ENCODE measurements at places on chromosomes 5 and 9.

GRCh38 chr9:125544988-125545651 is 161.9 kb downstream of the MAPKAP1 start:
- DNase-seq = no peak

GRCh38 chr9:121386442-121387175 is 16.6 kb upstream of the STOM start:
- no peak for DNase-seq

DNA sequence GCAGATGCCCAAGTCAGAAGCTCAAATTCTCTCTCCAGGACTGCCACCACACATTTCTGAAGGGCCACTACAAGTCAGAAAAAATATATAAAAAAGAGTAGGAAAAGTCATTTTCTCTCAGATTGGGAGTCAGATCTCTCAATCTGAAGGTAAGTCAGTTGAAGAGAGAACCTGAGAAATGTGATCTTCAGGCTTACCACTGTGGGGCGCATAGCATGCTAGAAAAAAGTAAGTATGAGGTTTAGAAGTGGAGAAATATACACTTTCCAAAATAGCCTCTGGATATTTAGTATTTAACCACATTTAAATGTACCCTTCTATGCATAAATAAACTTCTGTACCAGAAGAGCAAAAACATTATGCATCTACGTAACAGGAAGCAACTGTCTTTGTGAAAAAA is 800.7 kb upstream of the CTNND2 start:
- no peak for DNase-seq

DNA sequence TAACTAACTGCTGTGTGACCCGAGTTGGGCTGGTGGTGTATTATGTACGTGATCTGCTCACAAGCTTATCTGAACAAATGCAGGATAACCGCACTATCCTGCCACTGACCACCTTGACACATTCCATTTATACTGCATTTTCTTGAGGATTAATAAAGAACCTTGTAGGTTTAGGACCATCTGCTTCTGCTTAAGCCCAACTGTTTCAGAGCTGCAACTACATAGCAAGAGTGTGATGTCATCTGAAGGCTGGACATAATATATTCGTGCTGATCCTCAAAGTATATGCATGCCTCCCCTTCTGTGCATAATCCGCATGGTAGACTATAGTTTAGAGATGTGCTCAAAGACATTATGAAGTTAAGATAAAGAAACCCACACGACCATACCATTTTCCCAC is 435.9 kb downstream of the BNC2 start:
- DNase-seq = no peak

DNA sequence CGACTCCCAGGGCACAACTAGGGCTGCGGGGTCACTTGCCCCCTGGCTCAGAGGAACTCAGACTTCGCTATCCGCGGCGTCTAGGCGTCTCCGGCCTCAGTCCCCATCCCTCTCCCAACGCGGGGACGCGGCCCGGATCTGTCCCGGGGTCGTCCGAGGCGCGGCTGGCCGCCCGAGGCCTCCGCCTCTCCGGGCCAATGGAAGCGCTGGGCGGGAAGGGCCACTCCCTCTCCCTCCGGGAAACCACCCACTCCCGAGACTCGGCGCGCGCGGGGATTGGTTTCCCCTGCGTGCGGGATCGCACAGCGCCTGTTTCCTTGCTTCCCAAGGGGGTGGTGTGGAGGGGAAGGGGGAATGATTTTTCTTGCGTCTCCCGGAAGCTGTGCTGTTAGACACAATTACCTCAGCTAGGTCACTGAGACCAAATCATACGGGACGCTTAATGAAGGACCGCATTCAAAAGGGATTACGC is 38.3 kb downstream of the NR2F1 start:
- no peak for DNase-seq

DNA sequence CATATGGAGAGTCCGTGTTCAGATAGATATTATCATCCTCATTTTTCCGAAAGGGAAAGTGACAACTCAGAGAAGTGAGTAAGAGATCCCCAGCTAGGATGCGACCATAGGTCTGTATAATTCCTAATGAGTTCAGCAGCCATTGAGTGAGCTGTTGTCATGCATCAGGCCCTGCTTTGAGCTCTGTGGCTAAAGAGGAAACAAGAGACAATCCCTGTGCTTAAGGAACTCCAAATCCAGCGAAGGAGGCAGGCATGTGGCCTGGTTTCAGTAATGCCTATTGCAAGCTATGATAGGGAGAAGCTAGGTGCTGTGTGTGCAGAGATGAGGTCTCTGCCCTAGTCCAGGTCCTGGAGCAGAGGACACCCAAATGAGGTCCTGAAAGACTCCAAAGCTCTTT is 192.8 kb downstream of the ACTL7B start:
- DNase-seq = no peak

DNA sequence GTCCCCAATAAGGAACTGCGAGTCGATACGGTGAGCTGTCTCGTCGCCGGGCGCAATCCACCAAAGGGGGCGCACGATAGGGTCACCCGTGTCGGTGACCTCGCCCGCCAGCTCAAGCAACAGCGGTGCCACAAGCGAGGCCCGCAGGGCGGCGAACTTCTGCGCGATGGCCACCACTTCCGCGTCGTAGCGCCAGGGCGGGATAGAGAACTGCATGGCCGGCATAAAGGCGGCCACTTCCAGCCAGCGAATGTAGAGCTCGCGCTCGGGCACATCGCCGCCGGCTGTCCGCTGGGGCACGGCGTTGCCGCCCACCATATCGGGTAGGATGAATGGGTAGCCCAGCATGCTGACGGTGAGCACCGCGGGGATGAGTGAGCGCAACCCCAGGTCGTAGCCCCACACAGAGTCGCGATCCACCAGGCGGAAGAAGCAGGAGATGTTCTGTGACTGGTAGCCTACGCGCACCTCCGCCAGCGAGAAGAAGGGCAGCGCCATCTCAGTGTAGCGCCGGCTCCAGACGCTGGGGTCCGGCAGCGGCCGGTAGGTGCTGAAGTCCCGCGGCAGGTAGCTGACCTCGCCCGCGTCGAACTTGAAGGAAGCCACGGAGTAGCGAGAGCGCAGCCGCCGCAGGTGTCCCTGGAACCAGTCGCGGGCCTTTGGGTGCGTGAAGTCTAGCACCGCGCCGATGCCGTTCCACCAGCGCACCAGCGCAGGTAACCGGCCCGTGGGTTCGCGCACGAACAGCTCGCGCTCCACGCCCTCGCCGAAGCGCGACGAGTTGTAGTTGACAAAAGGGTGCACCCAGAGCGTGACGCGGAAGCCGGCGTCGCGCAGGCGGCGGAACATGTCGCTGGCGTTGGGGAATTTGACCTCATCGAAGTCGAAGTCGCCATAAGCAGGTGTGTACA is 5.5 kb downstream of the MYORG start:
- DNase-seq = no peak

DNA sequence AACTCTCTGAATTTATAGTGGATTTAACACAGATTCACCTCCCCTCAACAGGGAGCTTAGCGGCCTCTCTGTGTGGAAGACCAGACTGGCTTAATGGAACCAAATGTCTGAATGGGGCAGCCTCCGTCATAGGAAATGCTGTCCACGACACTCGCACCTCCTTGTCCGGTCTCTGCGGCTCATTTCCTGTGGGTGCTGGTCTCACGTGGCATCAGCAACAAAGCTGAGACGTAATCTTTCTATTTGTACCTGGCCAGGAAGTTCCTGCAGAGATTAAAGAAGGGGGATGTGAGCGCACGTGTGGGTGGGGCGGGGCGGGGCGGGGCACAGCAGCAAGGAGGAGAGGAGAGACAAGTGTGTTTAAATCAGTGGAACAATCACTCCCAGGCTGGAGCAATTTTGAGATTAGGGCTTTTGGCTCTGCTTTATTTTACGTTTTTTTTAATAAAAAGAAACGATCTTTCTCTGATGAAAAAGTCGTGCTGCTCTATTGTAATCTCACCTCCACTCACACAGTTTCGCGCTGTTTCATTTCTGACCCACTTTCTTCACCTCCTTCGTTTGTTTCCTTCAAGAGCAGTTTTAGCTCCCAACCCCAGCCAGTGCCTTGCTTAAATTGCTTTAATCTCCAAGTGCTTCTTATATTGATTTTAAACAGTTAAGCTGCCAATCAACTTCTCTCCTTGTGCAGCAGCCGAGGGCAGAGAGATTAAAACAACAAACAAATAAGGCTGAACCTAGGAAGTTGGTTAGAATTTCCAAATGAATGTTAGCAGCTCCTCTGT is 132.2 kb upstream of the ASTN2 start:
- DNase-seq = no peak

DNA sequence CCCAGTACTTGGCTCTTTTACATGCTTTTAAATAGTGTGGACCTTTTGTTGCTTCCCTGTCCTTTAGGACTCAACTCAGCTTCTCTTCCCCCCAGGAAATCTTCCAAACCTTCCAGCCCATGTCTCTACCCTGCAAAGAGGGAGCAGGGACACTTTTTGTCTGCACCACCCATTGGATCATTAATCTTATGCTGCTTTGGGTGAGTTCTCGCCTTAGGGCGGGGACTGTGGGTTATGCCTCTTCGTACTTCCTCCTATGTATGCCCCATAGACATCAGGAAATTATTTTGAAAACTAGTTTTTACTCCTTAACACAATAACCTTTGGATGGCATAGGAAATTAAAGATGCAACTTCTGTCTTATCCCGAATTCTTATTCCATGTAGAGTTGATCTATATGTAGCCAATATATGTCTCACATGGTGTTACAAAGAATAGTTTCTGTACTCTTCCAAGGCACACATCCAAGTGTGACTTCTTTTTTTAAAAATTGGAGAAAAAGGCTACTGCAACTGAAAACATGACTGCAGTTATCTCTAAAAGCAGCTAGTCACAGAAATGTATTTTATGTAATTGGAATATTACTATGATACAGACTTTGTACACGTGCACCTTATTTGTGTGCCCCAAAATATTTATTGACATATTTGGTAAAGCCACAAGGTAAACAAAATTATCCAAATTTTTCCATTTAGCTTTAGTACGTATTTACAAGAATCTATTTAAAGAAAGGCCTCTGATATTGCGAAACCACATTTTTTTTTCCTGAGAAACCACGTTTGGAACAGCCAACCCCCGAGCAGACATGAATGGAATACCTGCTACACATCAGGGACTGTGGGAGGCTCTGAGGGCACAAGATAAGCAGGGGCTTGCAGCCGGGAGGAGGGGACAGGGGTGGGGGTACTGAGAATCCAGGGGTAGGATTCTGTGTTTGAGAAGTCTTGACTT is 133.6 kb downstream of the WDR41 start:
- DNase-seq = no peak

GRCh38 chr9:135326141-135326540 is 153.4 kb upstream of the PPP1R26 start:
- DNase-seq = no peak

GRCh38 chr5:146671561-146672295 is 155.7 kb upstream of the GPR151 start:
- no peak for DNase-seq

Data from stimulated activated CD8-positive, alpha-beta memory T cell treated with anti-CD3 and anti-CD28 coated beads, Interleukin-2, amount 100 ng/mL, for 1 hour (primary cell).